ENCODE measurements at places on chromosomes 16 and 17.
A peak's percentile ranks its signal among the peaks of the same experiment; 100 is the strongest.

DNA sequence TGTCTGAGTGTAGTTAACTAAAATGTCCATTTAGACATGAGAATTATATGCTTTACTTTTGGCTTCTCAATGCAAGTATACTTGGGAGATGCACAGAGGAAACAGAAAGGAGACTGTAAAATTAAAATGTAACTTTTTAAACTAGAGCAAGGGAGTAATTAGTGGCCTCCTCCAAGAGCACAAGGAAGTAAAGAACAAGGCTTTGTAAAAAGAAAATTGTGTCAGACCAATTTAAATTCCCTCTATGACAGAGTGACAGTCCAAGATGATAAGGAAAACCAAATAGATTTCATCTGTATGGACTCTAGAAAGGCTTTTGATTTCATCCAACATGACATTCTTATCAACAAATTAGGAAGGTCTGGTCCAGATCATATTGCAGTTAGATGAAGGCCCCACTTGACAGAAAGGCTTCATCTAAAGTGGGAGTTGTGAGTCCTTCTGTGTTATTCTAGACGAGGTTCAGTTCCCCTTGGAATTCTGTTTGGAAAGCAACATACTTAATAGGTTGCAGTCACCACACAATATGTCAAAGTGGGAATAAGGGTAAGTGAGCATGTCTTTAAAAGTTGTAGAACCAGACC lies 6.5 kb upstream of the CAPNS2 start:
- no peak for DNase-seq

GRCh38 chr17:74457146-74457819 lies 9.2 kb upstream of the CD300A start:
- DNase-seq, result no peak

GRCh38 chr16:81716478-81717225 lies 62.4 kb upstream of the PLCG2 start:
- DNase-seq, result no peak

DNA sequence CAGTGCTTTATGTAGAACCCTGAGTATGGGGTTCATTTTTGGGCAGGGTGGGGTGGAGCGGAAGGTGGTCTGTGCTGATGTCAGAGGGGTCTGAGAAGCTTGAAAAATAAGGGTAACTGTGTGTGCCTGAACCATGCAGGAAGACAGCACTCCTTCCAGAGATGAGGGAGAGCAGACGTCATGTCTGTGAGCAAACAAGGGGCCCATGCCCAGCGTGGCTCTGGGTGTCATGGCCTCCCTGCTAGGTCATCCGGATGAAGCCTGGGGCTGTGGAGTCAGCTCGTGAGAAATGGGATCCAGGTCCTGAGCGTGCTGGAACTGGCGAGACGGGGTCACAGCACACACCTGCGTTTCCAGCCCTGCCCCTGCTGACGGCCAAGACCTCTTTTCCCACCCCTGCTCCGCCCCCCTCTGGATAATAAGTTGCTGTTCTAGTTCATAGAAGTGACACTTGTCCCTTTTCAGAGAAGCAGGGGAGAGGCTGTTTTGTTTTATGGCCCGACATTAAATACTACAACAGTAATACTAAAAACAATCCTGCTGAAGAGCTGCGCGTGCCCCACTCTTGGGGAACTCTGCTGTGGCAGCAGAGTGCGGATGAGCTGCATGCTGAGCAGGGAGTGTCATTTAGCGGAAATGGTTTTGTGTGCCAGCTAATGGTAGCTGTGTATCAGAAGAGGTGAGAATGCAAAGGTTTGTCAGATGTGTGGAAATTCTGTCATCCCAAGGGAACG lies 92.6 kb downstream of the RPTOR start:
- no peak for DNase-seq

- peak; percentile 83 for DNase-seq
Measured at GRCh38 chr17:77516902-77517301, 376.1 kb downstream of the SEC14L1 start.

GRCh38 chr16:85820604-85821372 lies 21.3 kb downstream of the COX4I1 start:
- DNase-seq, result no peak

DNA sequence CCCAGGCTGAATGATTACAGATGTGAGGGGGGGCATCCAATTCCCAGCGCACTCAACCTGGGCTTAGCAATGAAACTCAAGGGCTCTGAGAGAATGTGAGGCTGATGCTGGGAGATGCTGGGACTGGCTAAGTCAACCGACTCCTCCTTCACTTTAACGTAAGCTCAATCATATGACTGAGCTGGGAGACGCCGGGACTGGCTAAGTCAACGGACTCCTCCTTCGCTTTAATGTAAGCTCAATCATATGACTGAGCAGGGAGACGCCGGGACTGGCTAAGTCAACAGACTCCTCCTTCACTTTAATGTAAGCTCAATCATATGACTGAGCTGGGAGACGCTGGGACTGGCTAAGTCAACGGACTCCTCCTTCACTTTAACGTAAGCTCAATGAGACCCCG lies 179.4 kb downstream of the VPS53 start:
- no peak for DNase-seq

DNA sequence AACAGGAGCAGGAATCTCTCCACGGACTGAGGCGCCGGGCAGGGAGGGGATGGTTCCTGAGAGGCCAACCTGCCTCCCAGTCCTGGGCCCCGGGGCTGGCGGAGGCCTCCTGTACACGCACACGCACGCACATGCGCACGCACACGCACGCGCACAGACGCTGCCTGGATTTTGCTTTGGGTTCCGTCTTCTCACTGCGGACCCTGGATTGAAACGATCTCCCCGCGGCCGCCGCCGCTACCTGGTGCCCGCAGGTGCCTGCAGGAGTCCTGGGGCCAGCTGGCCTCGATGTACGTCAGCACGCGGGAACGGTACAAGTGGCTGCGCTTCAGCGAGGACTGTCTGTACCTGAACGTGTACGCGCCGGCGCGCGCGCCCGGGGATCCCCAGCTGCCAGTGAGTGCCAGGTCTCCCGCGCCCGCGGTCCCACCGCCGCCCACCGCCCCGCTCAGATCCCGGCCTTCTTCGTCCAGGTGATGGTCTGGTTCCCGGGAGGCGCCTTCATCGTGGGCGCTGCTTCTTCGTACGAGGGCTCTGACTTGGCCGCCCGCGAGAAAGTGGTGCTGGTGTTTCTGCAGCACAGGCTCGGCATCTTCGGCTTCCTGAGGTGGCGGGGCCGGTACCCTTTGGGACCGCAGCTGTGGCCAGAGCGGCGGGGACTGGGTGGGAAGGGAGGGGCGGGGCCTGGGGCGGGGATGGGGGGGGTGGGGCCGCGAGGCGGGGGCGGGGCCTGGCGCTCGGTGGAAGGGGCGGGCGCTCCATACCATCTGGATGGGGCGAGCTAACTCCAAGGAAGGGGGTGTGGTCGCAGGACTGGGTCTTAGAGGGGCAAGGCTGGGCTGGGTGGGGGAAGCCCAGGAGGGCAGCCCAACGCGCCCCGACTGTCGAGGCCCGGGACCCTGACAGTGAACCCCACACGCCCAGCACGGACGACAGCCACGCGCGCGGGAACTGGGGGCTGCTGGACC lies 12.3 kb downstream of the CES4A start:
- no peak for DNase-seq

- DNase-seq, result peak; percentile 77
Measured at GRCh38 chr16:23905027-23905426, 69.2 kb downstream of the PRKCB start.

- DNase-seq, result no peak
Measured at GRCh38 chr17:60597297-60597696, 2.7 kb upstream of the PPM1D start.

GRCh38 chr17:75721463-75722011 lies 278 bp downstream of the ITGB4 start:
- no peak for DNase-seq

- DNase-seq, result no peak
Measured at GRCh38 chr17:5951912-5952311, 118.3 kb upstream of the WSCD1 start.

DNA sequence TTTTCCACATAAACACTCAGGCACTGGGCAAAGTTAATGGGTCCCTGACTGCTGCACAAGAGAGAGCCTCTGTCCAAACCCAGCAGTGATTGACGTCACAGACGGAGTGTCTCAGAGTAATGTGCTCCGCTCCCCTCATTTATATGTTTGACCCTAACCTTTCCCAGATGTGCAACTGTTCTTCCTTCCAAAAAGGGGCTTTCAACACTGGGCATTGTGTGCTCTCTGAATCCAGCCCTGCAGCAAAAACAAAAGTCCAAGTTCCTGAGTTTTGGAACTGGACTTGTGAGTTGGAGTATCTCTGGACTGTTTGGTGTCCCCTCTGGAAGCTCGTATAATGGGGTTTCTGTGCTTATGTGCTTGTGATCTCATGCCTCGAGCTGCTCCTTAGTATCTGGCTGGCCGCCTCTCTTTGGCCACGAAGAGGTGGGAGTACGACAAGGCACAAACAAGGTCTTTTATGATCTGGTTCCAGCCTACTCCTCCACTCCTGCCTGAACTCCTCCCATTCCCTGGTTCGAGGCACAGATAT lies 76.4 kb upstream of the SMIM36 start:
- peak; percentile 41 for DNase-seq

GRCh38 chr17:14748036-14748710 lies 447.3 kb downstream of the HS3ST3B1 start:
- DNase-seq, result no peak

- no peak for DNase-seq
Measured at GRCh38 chr16:8951447-8952280, 12.0 kb downstream of the USP7 start.

GRCh38 chr16:27427538-27427937 lies 25.6 kb downstream of the IL21R start:
- no peak for DNase-seq

DNA sequence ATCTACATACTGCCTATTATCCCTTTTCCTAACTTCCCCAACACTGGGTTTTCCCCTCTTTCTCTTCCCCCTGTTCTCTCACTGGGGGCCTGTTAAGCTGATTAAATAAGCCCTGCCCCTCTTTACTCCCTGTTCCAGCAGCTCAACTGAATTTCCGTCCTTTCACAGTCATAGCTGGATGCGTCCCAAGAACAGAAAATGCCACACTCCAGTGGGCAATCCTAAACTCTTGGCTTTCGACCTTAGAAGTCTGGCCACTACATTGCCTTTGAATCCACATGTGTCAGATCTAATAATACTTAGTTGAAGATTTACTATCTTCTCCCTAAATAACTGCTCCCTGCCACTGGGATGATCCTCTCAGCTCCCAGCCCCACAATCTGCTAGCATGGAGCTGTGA lies 34.5 kb downstream of the KCNJ16 start:
- no peak for DNase-seq

DNA sequence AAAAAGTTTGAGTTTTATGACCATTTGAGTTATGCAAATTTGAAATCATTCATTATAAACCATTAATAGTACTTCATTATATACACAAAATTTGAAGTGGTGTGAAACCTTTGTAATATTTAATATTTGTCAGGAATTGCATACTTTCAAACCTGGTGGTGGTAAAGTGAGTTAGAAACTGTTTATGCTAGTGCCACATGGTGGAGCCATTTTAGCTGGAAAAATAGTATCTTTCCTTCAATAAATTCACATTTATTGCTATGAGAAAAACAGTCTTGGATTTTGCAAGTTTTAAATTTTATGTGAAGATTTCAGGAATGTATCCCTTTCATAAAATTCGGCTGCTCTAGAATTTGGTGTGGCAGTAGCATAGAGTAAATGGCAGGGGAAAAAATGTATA lies 7.3 kb upstream of the BLMH start:
- DNase-seq, result no peak

GRCh38 chr17:48074322-48075081 lies 26.3 kb downstream of the NFE2L1 start:
- DNase-seq, result peak; percentile 80

- DNase-seq, result no peak
Measured at GRCh38 chr17:29686993-29687590, 64.4 kb upstream of the CORO6 start.

GRCh38 chr16:30406795-30407101 lies 658 bp upstream of the ZNF771 start:
- no peak for DNase-seq

DNA sequence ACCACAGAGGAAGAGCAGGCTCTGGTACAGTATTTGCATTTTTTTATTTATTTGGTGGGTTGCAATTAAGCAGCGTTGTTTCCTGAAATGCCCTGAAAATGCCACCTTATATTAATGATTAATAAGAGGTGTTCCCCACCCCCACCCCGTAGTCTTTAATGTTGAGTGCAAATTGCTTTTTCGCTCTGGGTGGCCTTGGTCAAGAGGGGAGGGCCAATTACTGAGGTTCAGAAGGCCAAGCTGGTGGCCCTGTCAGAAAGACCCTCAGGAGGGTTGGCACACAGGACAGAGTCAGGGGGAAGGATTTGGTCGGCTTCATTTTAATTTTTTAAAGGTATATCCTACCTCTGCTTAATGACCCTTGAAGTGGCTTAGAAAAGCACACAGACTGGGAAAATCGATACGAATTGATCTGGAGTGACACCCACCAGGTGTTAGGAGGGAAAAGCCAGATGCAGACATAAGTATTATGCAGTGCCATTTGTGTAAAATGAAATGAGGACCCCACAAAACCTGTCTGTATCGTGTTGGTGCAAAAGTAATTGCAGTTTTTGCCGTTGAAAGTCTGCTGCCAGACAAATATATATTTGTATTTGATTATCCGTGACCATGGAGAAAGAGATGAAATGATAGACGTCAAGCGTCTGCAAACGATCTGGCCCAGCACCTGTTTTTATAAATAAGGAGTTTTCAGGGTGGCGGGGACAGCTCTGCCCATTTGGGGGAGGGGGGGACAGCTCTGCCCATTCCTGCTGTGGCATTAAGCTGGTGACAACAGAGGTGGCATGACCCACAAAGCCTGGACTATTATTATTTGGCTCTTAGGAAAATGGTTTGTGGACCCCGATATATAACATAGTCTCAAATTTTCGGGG lies 143.8 kb upstream of the PLCG2 start:
- no peak for DNase-seq

DNA sequence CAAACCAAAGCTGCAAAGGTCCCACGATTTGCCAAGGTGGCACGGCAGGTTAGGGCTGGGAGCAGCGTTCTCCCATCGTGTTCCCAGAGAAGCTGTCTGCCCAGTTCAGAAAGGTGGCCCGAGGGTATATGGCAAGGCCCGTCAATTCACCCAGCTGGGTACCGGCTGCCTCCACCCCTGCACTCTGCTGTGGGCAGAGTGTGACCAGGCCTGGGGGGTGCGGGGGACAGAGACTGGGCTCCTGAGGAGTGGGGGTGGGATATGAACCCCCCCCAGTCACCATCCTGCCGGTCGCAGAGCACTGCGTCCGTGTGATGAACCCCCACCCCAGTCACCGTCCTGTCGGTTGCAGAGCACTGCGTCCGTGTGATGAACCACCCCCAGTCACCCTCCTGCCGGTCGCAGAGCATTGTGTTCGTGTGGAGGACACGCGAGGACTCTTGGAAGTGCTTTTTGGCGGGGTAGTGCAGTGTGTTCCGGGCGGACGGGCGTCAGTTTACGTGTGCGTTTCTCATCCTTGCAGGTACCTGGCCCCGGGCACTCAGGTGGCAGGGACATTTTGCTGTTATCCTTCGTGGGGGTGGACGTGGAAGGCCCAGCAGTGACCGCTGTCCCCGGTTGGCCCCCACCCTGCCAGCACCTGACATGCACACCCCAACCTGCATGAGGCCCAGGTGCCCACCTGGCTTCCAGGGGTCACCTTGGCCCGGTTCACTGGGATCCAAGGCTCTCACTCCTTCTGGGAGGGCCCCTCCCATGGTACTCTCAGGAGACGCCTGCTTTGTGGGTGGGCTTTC lies 2.7 kb upstream of the FASN start:
- DNase-seq, result no peak

All from HFFc6 (cell line).